ENCODE measurements at places on chromosomes 7 and 10.

DNA sequence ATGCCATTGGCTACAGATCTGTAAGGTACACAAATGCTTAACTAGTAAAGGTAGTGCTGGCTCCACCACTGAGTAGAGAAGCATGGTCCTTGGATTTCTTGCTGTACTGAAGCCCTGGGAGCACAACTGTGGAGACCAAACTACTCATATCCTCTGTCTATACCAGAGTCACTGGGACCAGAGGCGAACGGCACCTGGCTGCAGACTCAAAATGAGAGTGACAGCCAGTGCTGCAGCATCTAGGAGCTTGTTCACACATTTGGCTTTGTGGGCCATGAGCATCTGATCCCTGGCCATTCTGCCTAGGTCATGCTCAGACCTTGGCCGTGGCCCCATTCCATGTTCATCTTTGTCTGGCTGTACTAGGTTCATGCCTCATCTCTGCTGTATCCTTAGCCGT lies 31.9 kb downstream of the LRRC18 start:
- H3K36me3 ChIP-seq, result no peaks in the 10 kb centered on the region
- no peak for DNase-seq
- no peak overlapping the region for H3K4me3 ChIP-seq
- peaks cover 71% of the 10 kb centered on the region for H3K27me3 ChIP-seq
- H3K27ac ChIP-seq, result no peak overlapping the region
- no peaks in the 10 kb centered on the region for H3K4me1 ChIP-seq

- H3K27ac ChIP-seq, result no peak overlapping the region
- DNase-seq, result no peak
- H3K36me3 ChIP-seq, result no peaks in the 10 kb centered on the region
- H3K27me3 ChIP-seq, result peaks cover 23% of the 10 kb centered on the region
- H3K4me1 ChIP-seq, result peaks cover 4% of the 10 kb centered on the region
These were observed 232.5 kb upstream of the YAE1 start for GRCh38 chr7:39333701-39334100.

- H3K4me1 ChIP-seq, result no peaks in the 10 kb centered on the region
- H3K4me3 ChIP-seq, result no peak overlapping the region
- H3K27ac ChIP-seq, result no peak overlapping the region
- no peaks in the 10 kb centered on the region for H3K36me3 ChIP-seq
- H3K27me3 ChIP-seq, result peaks cover 32% of the 10 kb centered on the region
- DNase-seq, result no peak
These were observed 364.2 kb downstream of the SFMBT2 start for GRCh38 chr10:7046615-7047014.

- DNase-seq, result no peak
- no peaks in the 10 kb centered on the region for H3K36me3 ChIP-seq
- H3K4me3 ChIP-seq, result no peak overlapping the region
- H3K27me3 ChIP-seq, result peaks cover 4% of the 10 kb centered on the region
- no peak overlapping the region for H3K27ac ChIP-seq
- peaks cover 3% of the 10 kb centered on the region for H3K4me1 ChIP-seq
These were observed 229.9 kb upstream of the MAGI2 start for GRCh38 chr7:79683185-79683890.

GRCh38 chr7:75937958-75938786 lies 23.2 kb downstream of the POR start:
- DNase-seq, result no peak
- H3K27ac ChIP-seq, result no peak overlapping the region
- no peak overlapping the region for H3K4me3 ChIP-seq

DNA sequence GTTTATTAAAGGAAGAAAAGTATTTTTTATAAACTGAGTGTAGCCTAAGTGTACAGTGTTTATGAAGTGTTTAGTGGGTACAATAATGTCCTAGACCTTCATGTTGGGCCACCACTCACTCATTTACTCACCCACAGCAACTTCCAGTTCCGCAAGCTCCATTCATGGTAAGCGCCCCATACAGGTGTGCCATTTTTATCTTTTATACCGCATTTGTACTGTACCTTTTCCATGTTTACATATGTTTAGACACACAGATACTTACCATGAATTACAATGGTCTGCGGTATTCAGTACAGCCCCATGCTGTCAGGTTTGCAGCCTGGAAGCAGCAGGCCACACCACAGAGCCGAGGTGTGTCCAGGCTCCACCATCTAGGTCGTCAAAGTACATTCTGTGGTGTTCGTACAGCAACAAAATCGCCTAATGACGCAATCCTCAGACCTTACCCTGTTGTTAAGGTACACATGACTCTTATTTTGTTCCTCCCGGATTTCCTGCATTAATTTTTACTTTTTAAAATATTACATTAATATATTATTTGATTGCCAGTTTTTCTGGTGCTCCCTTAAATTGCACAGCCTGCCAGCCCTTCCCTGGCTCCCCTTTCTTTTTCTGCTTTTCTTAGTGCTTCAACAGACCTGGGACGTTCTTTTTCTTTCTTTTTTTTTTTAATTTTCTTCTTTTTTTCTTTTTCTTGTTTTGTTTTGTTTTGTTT lies 881 bp upstream of the SSBP1 start:
- DNase-seq, result no peak
- peaks cover 6% of the 10 kb centered on the region for H3K36me3 ChIP-seq
- peak overlapping the region; percentile 97 for H3K4me3 ChIP-seq
- H3K27ac ChIP-seq, result peak overlapping the region; percentile 99
- H3K4me1 ChIP-seq, result peaks cover 27% of the 10 kb centered on the region

GRCh38 chr10:125124907-125125306 lies 35.5 kb downstream of the CTBP2 start:
- no peaks in the 10 kb centered on the region for H3K27me3 ChIP-seq
- DNase-seq, result no peak
- H3K4me3 ChIP-seq, result no peak overlapping the region
- peaks cover 32% of the 10 kb centered on the region for H3K4me1 ChIP-seq
- peaks cover 22% of the 10 kb centered on the region for H3K36me3 ChIP-seq

- no peak overlapping the region for H3K27ac ChIP-seq
- no peaks in the 10 kb centered on the region for H3K27me3 ChIP-seq
- no peak overlapping the region for H3K4me3 ChIP-seq
These were observed 194.8 kb downstream of the CFTR start for GRCh38 chr7:117674617-117675016.

GRCh38 chr7:29892231-29892630 lies 85.9 kb downstream of the WIPF3 start:
- H3K4me3 ChIP-seq, result no peak overlapping the region
- no peaks in the 10 kb centered on the region for H3K27me3 ChIP-seq
- no peak overlapping the region for H3K27ac ChIP-seq
- H3K36me3 ChIP-seq, result peaks cover 14% of the 10 kb centered on the region
- H3K4me1 ChIP-seq, result no peaks in the 10 kb centered on the region
- no peak for DNase-seq

All from mesothelial cell of epicardium (in vitro differentiated cells).